ENCODE measurements at places on chromosomes 6 and 20.

DNA sequence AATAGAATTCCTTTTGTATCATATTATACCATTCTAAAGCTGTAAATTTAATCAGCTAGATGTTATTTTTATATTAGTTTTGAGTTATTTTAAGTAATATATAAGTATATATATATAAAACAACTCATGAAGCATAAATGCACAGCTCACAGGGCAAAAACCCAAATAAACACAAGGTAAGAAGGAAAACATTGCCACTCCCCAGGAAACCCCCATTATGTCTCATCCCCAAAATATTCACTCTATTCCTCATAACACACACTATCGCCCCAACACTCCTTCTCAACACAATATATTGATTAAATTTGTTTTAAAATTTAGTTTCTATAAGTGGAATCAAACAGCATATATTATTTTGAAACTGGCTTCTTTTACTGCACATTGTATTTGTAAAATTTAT, 98.6 kb upstream of the FAM83B start:
- no peak for DNase-seq

- DNase-seq, result peak; percentile 51
Measured at GRCh38 chr6:13486679-13487121, 700 bp downstream of the GFOD1 start.

DNA sequence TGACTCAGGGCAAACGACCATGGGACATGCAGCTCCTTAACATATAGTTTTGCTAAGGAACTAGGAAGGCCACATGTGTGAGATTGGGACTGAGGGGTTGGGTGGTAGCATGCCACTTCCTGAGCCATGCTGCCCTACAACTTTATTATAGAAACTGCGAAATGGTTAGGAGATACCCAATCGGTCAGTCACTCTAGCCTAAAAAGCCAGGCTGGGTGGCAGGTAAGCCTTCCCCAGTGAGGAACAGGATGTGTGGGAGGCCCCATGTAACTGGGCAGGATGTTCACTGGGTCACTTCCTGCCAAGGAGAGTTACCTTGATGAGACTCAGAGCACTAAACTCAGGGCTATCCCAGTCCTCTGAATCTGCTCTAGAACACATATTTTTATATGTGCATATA, 123.5 kb downstream of the MAP3K7 start:
- no peak for DNase-seq

GRCh38 chr6:137692806-137693205, 174.3 kb upstream of the TNFAIP3 start:
- DNase-seq, result peak; percentile 52

GRCh38 chr20:36225666-36226065, 10.6 kb upstream of the AAR2 start:
- no peak for DNase-seq

GRCh38 chr6:155069543-155069942, 74.4 kb downstream of the TIAM2 start:
- DNase-seq, result no peak

DNA sequence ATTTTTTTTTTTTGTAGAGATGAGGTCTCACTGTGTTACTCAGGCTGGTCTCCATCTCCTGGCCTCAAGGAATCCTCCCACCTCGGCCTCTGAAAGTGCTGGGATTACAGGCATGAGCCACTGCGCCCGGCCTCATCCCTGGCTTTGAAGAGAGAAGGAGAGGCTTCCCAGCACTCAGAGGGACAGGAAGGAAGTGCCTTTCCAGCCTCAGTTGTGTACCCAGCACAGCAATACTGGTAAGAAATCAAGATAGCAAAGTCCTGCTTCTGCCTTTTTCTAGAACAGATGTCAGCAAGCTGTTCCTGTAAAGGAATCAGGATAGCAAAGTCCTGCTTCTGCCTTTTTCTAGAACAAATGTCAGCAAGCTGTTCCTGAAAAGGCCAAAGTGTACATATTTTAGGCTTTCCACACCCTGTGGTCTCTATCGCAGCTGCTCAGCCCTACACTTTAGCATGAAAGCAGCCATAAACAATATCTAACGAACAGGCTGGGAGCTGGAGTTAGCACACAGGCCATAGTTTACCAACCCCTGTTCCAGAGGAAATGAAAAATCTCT, 6.3 kb upstream of the PLTP start:
- no peak for DNase-seq

GRCh38 chr20:2470423-2471193, at the start of gene SNRPB:
Gene SNRPB (minus strand): TSS chr20:2470789. CDS start chr20:2470690, 99 bp downstream.
- DNase-seq, result peak; percentile 99

- DNase-seq, result no peak
Measured at GRCh38 chr6:111199935-111200334, 112.6 kb downstream of the SLC16A10 start.

GRCh38 chr20:31653561-31653960, 15.8 kb downstream of the COX4I2 start:
- DNase-seq, result no peak

GRCh38 chr20:2132461-2132901, 30.9 kb downstream of the STK35 start:
- DNase-seq, result no peak

DNA sequence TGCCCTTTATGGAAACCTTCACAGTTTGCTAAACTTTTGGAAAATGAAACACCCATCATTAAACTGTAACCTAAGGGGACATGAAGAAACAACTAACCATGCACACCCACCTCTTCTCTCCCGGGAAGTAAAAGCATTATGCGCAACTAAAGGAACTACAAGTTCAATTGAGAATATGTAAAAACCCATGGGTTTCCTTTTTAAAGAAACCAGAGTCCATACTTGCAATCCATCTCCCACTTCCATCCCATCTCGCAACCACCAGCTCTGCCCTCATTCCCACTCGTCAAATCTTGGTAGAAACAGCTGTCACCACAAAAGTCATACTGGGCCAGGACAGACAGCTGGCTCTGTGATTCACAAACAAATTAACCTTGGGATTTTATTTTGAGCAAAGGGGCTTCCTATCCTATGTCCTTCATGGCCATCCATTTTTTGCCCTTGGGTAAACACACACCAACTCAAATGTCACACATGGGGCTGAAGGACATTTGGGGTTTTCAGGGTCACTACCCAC, 81.5 kb downstream of the HAO1 start:
- no peak for DNase-seq

- DNase-seq, result no peak
Measured at GRCh38 chr6:30019819-30020218, 41.2 kb upstream of the POLR1H start.

- no peak for DNase-seq
Measured at GRCh38 chr6:163883984-163884383, 469.5 kb downstream of the QKI start.

DNA sequence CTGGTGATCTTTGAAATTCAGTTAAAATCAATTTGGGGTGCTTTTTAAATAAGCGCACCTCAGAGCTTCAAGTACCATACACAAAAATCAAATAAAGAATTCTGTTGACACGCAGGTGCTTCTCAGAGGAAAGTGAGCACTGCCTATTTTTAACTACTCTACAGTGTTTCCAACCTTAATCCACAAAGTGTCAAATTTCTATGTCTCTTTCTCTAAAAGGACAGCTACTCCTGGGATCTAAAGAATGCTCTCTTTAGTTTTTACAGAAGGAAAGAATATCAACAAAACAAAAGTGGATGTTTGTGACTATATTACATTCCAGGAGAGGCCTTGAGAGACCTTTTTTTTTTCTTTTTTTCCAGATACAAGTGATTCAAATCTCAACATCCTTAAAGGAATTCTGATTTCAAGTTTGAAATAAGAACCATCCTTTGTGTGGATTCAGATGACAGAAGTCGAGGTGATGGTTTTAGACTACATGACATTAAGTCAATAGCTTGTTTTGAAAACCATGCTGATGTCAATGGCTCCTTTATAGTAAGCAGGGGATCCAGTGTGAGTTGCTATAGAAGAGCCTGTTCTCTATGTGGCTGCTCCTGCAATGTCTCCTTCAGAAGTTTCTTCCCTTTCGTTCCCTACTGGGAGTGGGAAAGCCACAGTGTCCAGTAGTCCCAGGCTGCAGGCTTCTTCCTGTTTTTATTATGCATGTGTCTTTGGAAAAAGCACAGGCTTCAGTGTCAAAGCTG, 67.2 kb upstream of the DEFB112 start:
- DNase-seq, result no peak

DNA sequence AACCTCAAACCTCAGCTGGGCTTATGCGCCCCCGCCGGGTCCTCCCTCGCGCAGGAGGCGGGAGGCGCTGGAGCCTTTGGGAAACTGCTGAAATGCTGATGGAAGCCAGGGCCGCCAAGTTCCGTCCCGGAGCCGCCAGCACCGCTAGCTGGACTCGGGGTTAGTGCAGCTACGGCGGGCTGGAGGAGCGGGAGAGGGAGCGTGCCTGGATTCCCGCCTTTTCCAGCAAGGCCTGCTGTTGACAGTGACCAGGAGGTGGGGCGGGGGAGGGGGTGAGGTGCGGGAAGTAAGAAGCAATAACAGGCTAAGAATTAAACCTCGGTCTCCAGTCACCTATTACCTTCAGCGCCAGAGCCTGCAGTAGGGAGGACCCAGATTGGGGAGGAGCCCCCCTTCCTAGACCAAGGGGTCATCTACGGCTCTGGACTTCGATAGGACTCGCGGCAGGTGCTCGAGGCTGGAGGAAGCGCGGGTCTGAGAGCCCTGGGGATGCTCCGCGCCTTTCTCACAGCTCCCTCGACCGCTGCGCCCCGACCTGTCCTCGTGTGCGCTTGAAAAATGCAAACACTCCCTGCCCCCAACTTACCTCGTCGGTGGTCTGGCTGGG, 20.5 kb downstream of the COL9A1 start:
- no peak for DNase-seq

DNA sequence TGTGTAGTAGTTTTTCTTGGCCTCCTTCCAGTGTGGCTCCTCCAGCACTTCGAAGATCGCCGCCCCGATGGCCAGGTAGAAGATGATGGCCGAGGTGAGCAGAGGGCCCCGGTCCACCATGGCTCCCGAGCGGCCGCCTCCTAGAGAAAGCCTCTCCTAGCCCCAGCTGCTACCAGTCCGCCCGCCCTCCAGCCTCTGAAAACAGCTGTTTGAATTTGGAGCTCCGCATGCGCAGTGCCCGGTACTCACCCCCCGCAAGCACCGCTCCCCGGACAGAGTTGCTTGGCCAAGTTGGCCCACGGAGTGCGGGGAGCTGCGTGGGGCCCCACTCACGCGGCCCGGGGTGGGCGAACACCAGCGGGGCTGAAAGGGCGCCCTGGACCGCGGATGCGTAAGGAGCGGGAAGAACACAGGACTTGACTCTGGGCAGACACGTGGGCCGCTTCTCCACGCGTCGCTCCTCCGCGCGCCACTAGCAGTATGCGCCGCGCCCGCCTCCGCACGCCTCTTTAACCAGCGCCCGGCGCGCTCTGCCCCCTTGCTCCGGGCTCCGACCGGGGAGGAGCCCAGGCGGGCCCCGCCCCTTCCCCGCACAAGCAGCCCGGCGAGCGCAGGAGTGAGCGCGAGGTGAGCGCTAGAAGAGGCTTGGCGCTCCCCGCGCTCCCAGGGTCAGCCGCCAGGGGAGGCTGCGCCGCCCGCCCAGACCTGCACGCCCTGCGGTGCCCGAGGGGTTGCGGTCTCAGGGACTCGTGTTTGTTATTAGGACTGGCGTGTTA, at the start of gene KCNK5:
Gene KCNK5 (minus strand): TSS at position 484 of the 776 bp plus-strand sequence. CDS start 364 bp downstream, at position 120.
- peak; percentile 23 for DNase-seq

GRCh38 chr6:144406796-144407195, 121.7 kb downstream of the UTRN start:
- no peak for DNase-seq

DNA sequence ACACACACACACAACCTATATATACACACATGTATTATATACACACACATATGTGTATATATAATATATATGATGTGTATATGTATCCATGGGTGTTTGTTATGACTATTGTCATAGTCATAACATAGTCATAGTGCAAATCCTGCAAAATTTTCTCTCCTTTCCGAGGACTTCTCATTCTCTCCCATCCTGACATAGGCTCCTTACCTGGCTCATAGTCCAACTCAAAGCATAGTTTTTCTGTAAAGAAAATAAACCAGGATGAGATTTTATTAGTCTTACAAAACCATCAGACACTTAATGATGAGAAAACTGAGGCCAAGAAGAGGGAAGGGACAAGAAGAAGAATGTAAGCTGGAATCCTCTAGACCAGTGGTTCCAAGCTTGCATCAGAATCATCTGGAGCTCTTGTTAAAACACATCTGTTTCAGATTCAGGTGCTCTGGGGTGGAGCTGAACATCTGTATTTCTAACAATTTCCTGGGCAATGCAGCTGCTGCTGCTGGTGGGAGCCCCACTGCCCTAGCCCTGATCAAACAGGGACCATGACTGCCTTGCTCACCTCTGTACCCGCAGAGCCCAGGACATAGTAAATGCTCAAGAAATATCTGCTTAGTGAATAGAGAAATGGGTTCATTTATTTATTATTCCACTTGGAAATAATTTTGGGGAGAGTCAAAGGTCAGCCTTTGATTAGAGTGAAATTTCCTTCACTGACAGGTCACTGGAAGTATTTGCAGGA, 5.3 kb downstream of the TRIM10 start:
- DNase-seq, result peak; percentile 19

DNA sequence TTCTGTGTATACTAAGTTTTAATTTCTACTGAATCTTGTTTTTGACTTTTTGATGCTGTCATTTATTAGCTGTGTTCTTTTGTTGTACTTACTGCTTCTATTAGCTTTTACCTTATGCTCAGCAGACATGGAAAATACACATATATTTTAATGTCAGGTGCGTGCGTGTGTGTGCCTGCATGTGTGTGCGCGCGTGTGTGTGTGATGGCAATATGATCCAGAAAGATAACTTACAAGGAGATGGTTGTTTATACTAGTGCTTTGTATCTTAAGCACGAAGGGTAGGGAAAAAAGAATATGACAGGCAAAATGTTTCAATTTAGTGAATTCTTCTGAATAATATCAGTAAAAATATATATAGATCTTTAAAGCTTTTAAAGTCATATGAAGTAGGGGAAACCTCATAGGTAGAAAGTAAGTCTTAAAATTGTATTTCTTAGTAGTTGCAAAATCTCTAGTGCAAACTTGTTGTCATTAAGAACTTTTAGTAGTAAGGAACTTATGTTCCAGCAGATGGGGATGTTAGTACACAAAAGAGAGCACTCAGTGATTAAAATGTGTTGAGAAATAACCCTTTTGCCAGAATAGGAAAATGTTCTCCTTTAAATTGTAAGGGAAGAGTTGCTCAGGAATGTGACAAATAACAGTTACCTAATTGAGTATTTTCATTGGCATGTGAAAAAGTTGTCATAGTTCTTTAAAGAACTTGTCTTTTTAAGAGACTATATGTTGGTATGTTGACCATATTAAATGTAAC, 13.2 kb downstream of the QKI start:
- DNase-seq, result peak; percentile 89

- DNase-seq, result peak; percentile 32
Measured at GRCh38 chr6:72826037-72826436, 204.2 kb downstream of the KCNQ5 start.

- no peak for DNase-seq
Measured at GRCh38 chr6:53300656-53301551, 47.8 kb downstream of the ELOVL5 start.

DNA sequence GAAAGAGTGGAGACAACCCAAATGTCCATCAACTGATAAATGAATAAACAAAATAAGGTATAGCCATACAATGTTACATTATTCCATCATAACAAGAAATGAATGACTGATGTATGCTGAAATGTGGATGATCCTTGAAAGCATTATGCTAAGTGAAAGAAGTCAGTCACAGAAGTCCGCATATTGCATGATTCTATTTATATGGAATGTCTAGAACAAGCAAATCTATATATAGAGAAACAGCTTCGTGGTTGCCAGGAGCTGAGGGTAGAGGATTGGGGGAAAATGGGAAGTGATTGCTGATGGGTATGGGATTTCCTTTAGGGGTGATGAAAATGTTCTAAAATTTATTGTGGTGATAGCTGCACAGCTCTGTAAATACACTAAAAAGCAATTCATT, 196.8 kb downstream of the ATXN1 start:
- peak; percentile 81 for DNase-seq

- no peak for DNase-seq
Measured at GRCh38 chr6:99233219-99233618, 116.3 kb downstream of the FAXC start.

All from fibroblast of skin of scalp (primary cell).